NCI-H526 treated with DMSO at 0.1 percent for 48 hours (cell line): ENCODE measurements at places on chromosomes 16 and 17.

- DNase-seq: no peak
These were observed 90.7 kb downstream of the SHISA9 start for GRCh38 chr16:12992066-12992465.

DNA sequence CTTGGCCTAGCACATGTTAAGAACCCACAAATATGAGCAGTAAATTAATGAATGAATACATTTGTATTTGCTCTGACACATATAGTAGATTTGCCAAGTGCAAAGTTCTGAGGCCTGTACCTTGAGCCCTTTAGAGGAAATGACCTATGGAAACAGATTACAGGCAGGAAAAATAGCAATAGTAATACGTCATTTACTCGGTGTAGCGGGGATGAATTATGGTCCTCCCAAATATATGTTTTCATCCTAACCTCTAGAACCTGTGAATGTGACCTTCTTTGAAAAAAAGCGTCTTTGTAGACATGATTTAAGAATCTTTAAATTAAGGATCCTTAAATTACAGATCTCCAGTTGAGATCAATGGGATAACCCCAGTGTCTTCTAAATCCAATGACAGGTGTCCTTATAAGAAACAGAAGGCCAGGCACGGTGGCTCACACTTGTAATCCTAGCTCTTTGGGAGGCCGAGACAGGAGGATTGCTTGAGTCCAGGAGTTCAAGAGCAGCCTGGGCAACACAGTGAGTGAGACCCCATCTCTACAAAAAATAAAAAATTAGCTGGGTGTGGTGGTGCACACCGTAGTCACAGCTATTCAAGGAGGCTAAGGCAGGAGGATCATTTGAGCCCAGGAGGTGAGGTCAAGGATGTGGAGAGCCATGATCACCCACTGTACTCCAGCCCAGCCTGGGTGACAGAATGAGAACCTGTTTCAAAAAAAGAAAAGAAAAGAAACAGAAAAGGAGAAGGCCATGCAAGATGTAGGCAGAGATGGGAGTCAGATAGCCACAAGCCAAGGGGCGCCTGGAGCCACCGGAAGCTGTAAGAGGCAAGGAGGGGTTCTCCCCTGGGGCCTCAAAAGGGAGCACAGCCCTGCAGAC, 5.1 kb upstream of the ITPRIPL2 start:
- no peak for DNase-seq

DNA sequence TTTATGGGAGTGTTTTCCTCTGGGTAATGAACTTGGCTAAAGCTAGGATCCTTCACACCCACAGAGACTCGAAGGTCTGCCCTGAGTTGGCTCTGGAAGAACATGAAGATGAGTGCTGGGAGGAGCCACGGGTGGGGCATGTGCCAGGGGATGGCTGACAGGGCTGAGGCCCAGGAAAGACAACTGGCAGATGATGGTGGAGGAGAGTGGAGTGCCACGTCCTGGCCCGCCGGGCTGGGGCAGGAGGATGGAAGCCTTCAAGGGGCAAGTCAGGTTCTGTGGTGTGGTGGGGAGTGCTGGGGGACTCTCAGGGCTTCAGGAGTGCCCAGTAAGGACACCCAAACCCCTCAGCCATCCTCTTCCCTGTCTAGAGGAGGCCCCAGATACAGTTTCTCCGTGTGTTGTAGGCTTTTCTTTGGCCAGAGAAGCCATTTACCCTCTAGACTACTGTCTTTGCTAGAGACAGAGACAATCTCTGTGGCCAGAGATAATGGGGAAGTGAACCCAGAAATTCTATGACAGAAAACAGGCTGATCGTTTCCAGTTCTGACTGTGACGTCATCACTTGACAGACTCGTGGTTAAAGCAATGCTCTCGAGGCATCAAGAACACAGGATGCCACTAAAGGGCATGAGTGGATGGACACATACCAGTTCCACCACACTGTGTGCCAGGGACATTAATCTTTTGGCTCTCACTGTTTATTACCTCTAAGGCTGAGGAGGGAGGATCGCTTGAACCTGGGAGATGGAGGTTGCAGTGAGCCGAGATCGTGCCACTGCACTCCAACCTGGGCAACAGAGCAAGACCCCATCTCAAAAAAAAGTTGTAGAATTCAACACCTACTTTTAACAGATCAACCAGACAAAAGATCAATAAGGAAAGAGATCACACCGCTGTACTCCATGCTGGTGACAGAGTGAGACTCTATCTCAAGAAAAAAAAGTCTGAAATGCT, 18.6 kb upstream of the SLC5A10 start:
- DNase-seq: no peak

GRCh38 chr17:5662409-5663085, 78.2 kb upstream of the NLRP1 start:
- DNase-seq: no peak

DNA sequence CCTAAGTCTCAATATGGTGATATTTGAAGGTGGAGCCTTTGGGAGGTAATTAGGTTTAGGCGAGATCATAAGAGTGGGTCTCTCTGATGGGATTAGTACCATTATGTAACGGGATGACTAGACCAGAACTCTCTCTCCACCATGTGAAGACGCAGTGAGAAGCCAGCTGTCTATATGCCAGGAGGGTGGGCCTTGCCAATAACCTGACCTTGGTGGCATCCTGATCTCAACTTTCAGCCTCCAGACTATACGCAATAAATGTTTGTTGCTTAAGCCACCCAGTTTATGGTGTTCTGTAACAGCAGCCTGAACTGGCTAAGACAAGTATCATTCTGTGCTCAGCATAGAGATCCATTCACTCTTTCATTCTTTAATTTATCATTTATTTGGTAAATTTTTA, 167.2 kb upstream of the CDH11 start:
- no peak for DNase-seq
